ENCODE measurements at places on chromosomes 5 and 9.

DNA sequence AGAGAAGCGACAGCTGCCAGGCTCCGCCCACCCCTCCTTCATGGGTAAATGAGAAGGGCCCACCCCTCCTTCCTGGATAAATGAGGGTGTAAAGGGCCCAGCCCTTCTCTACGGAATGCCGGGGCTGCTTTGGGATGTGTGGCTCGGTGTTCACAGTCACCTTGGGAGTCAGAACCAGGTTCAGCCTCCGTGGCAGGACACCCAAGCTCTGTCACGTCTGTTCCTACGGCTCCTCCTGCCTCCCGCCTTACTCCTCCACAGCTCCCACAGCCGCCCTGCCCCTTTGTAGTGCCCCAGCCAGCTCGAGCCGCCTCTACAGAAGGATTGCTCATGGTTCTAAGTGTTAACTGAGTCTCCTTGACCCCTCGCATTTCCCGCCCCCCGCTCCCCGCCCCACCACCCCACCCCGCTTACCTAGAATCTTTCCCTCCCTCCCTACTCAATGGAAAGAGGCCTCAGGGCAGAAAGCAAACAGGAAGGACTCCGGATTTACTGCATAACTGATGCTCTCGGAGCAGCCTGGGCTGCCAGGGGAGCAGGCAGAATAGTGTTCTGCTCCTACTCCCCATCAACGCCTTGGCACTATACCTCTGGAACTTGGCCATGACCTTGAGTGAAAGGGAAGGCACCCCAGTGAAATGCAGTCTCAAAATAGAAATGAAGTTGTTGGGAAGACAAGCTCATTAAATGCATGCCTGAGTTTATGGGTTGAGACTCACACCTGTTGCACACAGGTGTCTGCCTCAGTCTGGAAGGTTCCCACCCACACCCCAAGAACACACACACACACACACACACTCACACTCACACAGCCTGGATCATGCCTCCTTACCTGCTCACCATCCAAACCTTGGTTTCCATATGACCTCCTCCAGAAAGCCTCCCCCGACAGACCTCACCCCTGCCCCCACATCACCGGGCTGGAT is 59.6 kb downstream of the NEURL1B start:
- DNase-seq = no peak

GRCh38 chr5:93415819-93416218 is 165.2 kb downstream of the NR2F1-AS1 start:
- no peak for DNase-seq

- DNase-seq = no peak
Observed at GRCh38 chr5:8528106-8528505, 659.2 kb downstream of the MTRR start.

- DNase-seq = no peak
Observed at GRCh38 chr5:82341325-82341724, 63.2 kb upstream of the RPS23 start.

- no peak for DNase-seq
Observed at GRCh38 chr9:98968601-98969337, 25.1 kb downstream of the COL15A1 start.

GRCh38 chr5:95913663-95914062 is 48.0 kb downstream of the ELL2 start:
- DNase-seq = no peak

DNA sequence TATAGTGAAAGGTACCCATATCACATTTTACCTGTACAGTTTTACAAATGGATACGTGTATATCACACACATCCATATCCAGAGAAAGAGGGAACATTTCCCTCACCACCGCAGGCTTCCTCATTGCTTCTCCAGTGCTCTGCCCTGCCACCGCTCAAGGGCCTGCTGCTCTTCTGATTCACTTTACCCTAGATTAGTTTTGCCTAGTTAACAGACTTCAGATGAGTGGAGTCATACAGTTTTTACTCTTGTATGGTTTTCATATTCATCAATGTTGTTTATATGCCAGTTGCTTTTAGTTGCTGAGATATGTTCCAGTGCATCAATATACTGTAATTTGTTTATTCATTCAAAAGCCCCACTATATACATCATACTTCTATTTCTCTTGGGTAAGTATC is 53.9 kb upstream of the POMT1 start:
- DNase-seq = no peak

DNA sequence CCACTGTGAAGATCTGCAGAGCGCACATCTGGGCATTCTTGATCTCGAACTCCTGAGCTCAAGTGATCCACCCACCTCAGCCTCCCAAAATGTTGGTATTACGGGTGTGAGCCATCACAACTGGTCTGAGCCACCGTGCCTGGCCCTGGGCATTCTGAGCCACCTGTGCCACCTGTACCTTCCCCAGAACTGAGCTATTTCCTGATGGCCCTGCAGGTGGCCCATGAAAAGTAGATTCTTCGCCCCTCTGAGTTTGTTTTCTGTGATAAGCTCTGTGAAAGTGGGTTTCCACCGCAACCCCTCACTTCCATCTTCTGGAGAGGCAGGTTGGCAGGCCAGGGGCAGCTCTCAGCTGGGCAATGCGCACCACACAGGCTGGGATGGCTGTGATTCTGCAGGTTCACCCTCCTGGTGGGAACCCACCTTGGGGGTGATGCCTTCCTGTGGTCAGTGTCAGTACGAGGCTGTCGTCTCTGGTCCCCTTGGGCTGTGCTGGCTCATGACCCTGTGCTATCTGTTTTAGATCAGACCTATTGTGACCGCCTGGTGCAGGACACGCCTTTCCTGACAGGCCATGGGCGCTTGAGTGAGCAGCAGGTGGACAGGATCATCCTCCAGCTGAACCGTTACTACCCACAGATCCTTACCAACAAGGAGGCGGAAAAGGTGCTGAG is 11.3 kb downstream of the CARD19 start:
- no peak for DNase-seq

GRCh38 chr9:88533951-88534455 is 975 bp upstream of the NXNL2 start:
- peak; percentile 66 for DNase-seq

DNA sequence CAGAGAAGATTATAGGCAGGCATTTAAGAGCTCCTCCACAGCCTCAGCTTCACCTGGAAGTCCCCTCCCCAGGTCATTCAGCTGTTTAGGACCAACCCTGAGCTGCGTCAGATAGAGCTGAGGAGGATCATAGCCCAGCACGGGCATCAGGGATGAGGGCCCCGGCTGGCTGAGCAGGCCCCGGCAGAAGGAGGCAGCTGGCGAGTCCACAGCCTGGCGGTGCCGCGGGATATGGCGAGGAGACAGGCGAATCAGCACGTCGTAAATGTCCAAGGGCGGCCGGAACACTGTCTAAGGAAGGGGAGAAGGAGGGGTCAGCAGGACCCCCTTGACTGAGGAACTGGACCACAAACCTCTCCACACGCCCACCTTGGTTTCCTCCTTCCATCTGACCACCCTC is 10.6 kb downstream of the NOL6 start:
- no peak for DNase-seq

GRCh38 chr5:5116956-5117355 is 23.2 kb upstream of the ADAMTS16 start:
- DNase-seq = no peak

DNA sequence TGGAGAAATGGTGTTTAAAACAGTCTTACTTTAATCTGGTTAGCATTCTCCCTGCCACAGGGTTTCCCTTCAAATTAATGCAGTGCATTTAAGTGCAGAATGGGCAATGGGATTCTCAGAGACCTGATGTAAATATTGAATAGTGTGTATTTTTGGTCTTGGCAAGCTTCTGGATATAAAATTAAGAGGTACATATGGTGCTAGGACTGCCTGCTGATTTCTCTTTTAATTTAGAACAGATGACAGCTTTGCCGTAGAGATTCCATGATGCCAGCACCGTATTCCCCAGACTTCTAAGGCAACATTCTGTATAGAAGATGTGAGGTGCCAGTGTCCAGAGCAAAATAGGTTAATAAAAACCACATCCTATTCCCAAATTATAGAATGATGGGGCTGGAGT is 1.9 kb downstream of the MTAP start:
- DNase-seq = no peak

DNA sequence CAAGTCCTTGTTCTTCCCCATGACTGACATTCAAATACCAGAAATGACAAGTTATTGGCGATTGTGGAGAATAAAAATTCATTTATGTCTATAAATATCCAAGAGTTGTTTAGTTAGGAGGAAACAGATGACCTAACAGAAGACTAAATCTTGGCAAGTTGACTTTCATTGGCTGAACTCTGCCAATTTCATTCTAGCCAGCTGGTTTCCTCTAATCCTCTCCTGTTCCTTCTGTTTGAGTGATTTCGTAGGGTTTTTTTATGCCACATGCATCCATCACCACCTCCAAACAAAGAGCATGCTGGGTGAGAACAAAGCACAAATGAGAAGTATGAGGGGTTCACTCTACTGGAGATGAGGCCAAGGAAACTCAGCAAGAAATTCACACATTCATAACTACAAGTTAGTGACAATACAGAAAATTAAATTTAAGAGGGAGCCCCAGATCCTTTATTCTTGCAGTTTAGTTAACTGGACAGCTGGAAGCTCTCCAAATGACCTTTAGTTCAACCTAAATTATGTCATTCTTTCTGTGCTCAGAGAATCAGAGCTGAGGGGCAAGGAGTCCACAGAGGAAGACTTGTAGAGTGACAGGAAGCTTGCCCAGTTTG is 932.0 kb downstream of the TLE4 start:
- DNase-seq = no peak

DNA sequence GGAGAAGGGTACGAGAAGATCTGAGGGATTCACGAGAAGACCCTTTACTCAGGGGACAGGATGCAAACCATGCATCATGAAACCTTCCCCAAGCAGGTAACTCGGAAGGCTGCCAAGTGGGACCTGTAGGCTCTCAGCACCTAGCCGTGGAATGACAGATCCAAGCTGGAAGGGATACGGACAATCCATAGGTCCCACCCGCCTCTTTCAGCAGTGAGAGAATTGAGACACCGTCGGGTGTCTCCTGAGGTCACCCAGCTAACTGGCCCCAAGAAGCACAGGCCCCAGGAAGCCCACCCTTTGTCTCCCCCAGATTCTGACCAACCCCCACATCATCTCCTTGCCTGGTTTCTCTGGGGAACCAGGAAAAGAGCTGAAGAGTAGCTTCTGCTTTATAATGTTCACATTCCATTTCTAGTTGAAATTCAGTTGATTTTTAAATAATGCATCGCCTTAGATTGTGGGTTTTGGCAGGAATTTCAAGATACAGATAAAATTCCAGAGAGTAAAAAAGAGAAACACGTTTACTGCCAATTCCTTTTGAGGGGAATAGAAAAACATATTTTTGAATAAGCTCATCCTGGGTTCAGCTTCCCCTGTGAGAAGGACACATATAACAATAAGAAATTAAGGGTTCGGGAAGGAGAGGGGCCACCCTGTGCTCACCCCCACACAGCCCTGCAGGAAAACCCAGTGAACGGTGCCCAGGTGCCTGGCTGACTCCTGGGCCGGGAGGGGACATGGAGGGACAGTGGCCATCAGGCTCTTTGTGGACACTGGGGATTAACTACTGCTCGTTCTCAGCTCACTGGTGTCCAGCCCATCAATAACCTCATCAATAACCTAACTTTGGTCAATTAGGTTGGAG is 51.1 kb downstream of the NSUN2 start:
- no peak for DNase-seq

GRCh38 chr9:80763536-80763935 is 925.8 kb downstream of the TLE1 start:
- no peak for DNase-seq

GRCh38 chr9:125904155-125904851 is 157.1 kb downstream of the PBX3 start:
- DNase-seq = peak; percentile 3

- no peak for DNase-seq
Observed at GRCh38 chr9:98995059-98995671, 51.5 kb downstream of the COL15A1 start.

GRCh38 chr9:126507318-126508109 is 106.2 kb upstream of the LMX1B start:
- no peak for DNase-seq

DNA sequence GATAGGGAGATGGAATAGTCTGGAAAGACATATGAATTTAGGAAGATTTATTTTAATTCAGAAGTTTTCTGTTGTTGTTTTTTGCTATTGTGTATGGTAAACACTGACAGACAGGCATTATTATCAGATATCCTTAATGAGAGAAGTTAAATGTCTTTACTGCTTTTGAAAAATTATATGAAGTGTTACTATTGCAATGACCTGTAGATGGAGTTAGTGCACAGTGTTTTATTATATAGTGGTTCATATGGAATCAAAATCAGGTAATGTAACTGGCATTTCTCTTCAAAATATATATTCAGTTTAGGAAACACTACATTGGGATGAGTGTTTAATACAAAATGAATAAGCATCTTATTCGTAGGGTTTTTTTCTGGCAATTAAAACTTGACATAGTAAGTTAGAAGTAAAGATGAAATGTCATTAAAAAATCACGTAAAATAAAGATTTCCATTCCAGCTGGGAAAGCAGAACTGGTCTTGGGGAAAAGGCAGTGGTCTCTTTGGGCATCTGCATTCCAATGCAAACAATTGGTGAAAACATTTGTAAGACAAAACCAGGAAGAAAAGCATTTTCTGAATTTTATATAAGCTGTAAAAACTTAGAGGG is 3.9 kb downstream of the GABRA1 start:
- DNase-seq = peak; percentile 29

DNA sequence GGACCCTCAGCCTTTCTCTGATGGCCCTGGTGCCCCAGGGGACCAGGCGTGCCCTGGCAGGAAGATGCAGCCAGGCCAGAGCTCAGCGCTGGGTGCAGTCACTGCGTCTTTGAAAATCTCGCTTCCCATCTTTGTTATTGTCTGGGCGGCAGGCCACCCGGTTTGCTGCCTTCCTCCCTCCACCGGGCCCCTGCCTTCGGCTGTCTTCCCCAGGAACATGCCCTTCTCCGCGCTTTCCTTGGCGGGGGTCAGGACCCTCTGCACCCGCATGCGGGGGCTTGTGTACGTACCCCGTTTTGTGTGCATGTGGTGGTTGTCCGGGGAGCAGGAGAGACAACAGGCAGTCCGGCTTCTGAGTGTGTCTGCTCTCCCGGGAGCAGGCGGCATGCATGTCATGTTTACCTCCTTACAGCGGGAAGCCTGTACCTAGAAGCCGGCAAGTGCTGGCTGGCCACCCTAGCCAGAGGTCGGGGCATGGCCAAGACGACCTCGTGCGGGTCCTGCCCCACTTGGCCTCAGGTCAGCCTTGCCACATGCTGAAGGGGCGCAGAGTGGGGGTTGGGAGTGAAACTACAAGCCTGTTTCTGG is 49.5 kb downstream of the DAB2IP start:
- no peak for DNase-seq

GRCh38 chr5:32116574-32117313 is 57.4 kb downstream of the GOLPH3 start:
- DNase-seq = no peak

- DNase-seq = no peak
Observed at GRCh38 chr5:179375831-179376365, 30.6 kb upstream of the ADAMTS2 start.
